ENCODE measurements at places on chromosomes 5 and 9.

- no peak for DNase-seq
Observed at GRCh38 chr9:75930730-75931321, 40.4 kb downstream of the PCSK5 start.

DNA sequence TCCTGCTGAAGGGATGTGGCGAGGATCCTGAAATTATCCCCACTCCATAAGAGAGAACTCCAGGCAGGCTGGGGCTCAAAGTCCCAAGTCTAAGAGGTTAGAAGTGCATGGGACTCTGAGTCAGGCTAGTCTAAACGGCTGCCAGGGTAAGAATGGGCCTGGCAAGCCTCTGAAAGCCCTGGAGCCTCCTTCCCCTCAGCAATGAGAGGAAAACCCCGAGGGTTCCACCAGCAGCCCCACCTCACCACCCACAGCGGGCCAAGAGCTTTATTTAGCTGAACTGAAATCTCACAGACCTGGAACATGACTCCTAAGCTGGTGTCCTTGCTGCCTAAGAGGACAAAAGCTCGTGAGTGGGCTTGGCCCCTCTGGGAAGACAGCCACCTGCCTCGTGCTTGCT, 135.5 kb downstream of the SEC61B start:
- no peak for DNase-seq

GRCh38 chr9:36902861-36903524, 131.1 kb downstream of the PAX5 start:
- DNase-seq, result no peak

GRCh38 chr9:35820076-35820475, 5.2 kb upstream of the HINT2 start:
- no peak for DNase-seq

DNA sequence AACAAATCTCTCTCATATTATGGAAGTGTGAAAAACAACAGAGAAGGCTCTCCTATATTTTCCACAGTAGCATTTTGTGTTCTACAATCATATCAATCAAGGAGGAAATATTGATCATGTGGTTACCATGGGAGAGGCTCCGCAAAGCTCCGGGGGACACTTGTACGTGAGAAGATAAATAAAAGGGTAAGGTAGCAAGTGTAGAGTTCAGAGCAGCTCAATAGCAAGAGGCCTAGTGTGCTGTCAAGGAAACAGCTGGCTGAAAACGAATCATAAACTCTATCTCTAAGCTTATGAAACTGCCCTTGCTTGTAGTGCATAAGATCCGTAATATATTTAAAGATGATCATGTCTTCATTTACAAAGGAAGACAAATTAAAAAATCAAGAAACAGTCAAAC, 57.5 kb downstream of the CDH18 start:
- DNase-seq, result no peak

GRCh38 chr9:25472681-25473080, 205.6 kb downstream of the TUSC1 start:
- no peak for DNase-seq

DNA sequence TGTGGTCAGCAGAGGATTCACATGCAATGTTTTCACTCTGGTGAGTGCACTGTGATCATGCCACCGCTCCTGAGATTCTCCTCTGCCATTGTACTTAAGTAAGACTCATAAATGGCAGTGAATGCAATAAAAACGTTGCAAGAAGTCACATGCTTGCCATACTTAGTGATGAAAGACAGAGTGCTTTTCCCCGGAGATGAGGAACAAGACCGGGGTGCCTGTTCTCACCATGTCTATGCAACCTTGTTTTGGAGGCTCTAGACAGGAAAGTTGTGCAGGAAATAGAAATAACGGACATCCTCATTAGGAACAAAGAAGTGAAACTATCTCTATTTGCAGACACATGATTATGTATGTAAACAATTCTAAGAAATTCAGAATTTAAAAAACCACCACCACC, 84.7 kb upstream of the IRX2 start:
- DNase-seq, result no peak

DNA sequence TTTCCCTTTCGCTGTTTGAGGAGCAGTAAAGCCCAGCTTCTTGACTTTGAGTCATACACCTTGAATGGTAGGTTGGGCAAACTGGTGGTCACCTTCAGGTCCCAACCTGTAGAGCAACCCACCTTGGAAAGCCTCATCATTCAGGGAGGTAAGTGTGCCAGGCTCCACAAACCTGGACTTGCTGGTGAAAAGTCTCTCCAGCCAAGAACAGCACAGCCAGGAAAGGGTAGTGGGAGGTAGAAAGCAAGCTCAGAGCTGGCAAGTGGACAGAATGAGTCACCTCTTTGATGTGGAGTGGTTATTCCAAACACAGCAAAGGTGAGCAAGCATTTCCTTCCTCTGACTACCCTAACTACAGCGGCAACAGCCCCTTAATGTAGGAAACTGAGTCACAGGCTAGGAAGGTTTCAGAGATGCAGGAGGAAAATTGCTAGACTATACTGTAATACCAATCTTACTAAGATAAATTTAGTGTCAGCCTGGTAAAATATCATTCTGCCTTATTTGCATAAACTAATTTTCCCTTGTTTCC, 117.5 kb upstream of the MTAP start:
- DNase-seq, result no peak

GRCh38 chr9:801399-802071, 40.0 kb upstream of the DMRT1 start:
- no peak for DNase-seq

DNA sequence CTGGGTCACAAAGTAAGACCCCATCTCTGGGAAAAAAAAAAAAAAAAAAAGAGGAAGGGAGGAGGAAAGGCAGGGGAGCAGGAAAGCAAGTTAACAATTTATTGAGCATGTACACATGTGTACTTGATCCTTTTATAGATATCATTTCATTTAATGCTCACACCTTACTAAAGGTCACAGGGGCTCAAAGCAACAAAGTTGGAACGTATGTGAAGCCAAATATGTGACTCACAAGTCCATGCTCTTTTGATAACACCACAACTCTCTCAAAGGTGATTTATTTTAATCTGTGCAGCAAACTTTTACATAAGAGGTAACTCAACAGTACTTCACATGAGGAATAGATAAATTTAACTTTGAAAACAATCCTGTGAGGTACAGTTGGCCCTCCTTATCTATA, 34.4 kb upstream of the DTWD2 start:
- no peak for DNase-seq

- DNase-seq, result no peak
Observed at GRCh38 chr5:86030753-86031152, 587.0 kb upstream of the COX7C start.

- DNase-seq, result no peak
Observed at GRCh38 chr5:125725691-125726090, 697.5 kb upstream of the GRAMD2B start.

GRCh38 chr5:130939059-130939458, 226.0 kb downstream of the HINT1 start:
- DNase-seq, result no peak

DNA sequence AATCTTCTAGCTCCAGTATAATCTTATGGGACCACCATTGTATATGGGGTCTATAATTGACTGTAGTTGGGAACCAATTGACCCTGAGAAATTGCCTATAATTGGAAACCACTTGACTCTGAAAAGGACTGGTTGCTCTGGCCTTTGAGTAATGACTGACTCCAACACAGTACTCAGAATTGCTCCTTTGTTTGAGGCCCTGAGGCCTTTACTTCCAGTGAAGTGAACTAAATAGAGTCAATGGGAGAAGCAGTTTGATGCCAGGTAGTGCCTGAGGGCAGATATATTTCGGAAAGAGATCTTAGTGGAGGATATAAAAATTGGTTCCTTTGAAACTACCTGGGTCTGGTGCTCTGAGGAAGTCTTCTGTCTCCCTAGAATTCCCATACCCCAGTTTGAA, 16.0 kb upstream of the TMEM171 start:
- DNase-seq, result no peak

Data from stimulated activated CD8-positive, alpha-beta memory T cell treated with anti-CD3 and anti-CD28 coated beads, Interleukin-7, amount 100 ng/mL, for 1 hour (primary cell).